ENCODE measurements at places on chromosomes 11 and 22.
A peak's percentile ranks its signal among the peaks of the same experiment; 100 is the strongest.

GRCh38 chr22:18033204-18033998 lies 9.0 kb upstream of the MICAL3 start:
- no peak for DNase-seq

- DNase-seq: no peak
Measured at GRCh38 chr22:37298748-37299495, 16.6 kb downstream of the CYTH4 start.

GRCh38 chr22:38106814-38107578 lies 3.5 kb downstream of the BAIAP2L2 start:
- DNase-seq: no peak

GRCh38 chr11:98587884-98588283 lies 432.9 kb upstream of the CNTN5 start:
- no peak for DNase-seq

- DNase-seq: no peak
Measured at GRCh38 chr22:45548991-45549761, 46.5 kb downstream of the FBLN1 start.

DNA sequence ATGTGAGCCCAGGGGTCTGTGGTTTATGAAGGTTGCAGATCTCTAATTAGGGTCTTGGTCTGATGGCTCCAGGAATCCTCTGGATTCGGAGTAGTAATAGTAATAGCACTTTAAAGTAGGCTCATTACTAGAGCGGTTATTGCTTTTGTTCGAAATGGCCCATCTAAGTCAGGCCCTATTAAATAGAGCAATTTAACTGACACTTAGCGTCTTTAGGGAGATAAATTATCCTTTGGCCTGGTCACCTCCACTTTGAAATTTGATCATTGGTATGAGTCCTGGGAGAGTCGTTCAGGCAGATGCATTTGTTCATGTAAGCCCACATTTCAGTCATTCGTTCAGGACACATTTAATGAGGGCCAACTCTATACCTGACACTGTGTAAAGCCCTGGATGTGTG lies 54.8 kb downstream of the LDLRAD3 start:
- no peak for DNase-seq

- DNase-seq: peak; percentile 82
Measured at GRCh38 chr11:10304495-10305261, at the start of gene ADM. TSS of gene ADM (plus strand) at chr11:10305073. CDS start at chr11:10305701, 628 bp downstream.

DNA sequence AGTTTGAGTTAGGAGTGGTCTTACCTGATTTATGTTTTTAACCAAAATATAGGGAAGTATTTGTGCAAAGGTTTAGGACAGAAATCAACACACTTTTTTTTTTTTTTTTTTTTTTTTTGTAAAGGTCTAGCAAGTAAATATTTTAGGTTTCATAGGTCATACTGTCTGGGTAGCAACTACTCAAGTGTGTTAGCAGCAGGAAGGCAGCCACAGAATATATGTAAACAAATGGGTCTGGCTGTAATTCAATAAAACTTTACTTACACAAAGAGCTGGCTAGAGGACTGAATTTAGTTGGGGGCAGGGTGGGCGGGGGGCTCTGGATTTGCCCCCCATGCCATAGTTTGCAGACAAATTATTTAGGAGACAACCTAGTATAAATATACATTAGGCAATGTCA lies 510.4 kb downstream of the NELL1 start:
- DNase-seq: no peak

GRCh38 chr11:108340973-108341372 lies 118.1 kb downstream of the ATM start:
- no peak for DNase-seq

DNA sequence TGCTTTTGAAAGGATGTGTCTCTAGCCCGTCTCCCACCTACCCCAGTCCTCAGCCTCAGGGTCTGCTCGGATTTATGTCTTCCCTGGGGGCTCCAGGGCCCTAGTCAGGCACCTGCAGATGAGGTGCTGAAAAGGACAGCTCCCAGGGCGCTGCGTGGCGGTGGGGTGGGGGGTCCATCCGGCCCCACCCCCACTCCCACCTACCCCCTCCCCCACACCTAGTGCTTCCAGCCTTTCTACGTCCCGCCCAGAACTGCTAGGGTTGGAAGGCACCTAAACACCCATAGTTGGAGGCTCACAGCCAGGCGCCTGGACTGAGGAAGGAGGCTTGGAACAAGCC lies 1.4 kb upstream of the ROBO3 start:
- DNase-seq: no peak

DNA sequence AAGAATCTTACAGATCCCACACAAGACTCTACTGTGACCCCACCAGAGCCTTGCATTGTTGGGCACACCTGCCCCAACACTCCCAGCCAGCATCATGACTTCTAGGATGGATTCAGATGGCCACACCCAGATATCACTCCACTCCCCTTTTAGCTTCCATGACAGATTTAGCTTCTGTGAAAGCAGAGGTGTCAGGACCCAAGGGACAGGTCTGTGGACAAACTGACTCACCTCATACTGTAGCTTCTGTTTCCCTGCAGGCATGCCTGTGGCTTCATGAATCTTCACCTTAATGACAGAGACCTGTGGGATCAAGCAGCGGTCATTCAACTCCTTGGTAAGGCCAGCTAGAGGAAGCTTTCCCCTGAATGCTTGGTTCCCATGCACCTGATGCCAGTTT lies 8.5 kb upstream of the TBC1D10A start:
- no peak for DNase-seq

- no peak for DNase-seq
Measured at GRCh38 chr11:128411812-128412211, 175.5 kb downstream of the ETS1 start.

DNA sequence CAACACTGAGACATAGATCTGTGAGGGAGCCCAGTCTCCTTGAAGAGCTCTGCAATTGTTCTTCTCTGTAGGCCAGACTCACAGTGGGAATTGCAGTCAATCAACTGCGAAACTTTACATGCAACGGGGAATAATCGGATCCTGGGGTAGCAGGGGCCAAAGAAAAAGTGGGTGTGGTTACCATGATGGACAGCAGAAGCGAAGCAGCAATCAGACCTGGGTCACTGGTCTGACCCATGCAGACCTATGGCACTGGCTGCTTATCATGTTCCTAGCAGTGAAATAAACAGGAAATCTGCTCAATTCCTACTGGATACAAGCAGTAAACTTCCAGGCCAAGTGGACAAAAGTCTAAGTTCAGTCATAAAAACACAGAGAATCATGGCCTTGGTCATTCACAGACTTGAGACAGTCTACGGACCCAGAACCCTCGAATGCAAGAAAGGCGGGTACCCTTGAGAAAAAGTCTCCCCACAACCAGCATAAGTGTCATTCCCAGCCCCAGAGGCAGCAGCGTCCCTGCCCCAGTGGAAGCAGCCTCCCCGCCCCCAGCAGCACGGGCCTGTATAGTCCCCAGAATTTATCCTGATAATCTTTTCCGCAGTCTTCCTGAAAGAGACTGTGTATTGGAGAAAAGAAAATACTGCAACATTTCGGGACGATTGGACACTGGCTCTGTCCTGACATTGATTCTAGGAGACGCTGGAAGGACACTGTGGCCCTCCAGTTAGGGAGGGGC lies 34.6 kb downstream of the ASCL2 start:
- DNase-seq: no peak

GRCh38 chr11:35111161-35112055 lies 27.6 kb upstream of the CD44 start:
- DNase-seq: no peak

DNA sequence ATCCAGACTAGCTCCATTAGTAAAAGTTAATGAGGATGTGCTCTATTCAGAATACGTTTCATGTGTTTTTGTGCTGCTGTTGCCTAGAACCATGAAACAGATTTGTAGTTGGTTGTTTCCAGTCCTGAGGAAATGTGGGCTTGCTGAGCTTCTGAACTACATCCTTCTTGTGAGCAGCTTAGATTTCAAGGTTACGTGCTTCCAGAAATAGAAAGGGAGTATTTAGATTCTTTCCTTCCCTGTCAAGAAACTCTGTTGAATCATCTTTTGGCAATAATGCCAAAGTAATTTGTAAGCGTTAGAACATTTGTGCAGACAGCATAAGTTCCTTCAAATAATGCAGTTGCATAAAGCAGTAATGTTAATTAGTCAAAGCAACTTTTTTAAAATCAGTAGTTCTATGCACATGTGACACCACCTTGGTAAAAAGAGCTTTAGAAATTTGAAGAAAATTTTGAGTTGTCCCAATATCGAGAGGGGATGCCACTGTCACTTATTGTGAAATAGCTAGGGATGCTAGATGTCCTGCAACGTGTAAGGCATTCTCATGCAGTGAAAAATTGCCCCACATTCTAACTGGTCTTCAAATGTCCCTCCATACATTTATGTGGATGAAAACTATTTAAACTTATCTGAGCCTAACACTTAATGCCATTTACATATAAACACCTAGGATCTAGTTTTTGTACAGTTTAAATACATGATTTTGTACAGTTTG lies 169.6 kb downstream of the ETS1 start:
- DNase-seq: no peak
